ENCODE measurements at places on chromosomes 1 and 21. TPM values are rescaled to one million over a fixed set of nuclear protein-coding genes. Genes with fewer than 3 reads are reported as not detected.

Gene PRDM16
- 0.11 TPM for total RNA-seq

Gene CD5L
- total RNA-seq: not detected

Gene SLC30A10
- total RNA-seq: not detected

Gene ARHGAP30
- total RNA-seq: not detected

Gene KIAA0040
- total RNA-seq: 14.1 TPM

Gene TRABD2B
- total RNA-seq: not detected

Gene TCHH
- under 0.01 TPM for total RNA-seq

Gene GJB3
- total RNA-seq: under 0.01 TPM
